Caki2 (cell line): ENCODE measurements at places on chromosomes 2 and 18. TPM values are rescaled to one million over a fixed set of nuclear protein-coding genes. Genes with fewer than 3 reads are reported as not detected.

The KIF1A gene
- total RNA-seq, result 1.2 TPM in 1 of 2 replicates, not detected in the other

DNA sequence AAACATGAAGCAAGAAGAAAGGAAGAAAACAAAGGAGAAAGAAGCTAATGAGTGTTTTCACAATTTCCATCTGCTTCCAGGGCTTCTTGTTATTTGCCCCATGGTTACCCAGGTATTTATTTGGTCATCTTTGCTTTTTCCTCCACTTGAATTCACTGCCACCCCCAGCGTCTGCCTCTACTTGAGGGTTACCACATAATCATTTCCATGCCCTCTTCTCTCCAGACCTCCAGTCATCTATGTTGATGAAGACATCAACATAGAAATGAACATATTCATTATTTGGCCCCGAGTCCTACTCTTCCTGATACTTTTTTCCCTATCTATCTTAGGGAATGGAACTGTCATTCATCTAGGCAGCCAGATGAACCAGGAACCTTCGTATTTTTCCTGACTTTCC is 133.6 kb upstream of the CAVIN2 start:
- no peak for DNase-seq

- DNase-seq, result no peak
These were observed 66.1 kb downstream of the NAPG start for GRCh38 chr18:10591896-10592295.

- no peak for DNase-seq
These were observed 147.4 kb downstream of the TXNL1 start for GRCh38 chr18:56490942-56491341.

GRCh38 chr2:180231015-180231414 is 223.9 kb upstream of the CWC22 start:
- DNase-seq, result no peak

GRCh38 chr2:172967036-172967982 is 108.3 kb upstream of the MAP3K20 start:
- DNase-seq, result no peak

DNA sequence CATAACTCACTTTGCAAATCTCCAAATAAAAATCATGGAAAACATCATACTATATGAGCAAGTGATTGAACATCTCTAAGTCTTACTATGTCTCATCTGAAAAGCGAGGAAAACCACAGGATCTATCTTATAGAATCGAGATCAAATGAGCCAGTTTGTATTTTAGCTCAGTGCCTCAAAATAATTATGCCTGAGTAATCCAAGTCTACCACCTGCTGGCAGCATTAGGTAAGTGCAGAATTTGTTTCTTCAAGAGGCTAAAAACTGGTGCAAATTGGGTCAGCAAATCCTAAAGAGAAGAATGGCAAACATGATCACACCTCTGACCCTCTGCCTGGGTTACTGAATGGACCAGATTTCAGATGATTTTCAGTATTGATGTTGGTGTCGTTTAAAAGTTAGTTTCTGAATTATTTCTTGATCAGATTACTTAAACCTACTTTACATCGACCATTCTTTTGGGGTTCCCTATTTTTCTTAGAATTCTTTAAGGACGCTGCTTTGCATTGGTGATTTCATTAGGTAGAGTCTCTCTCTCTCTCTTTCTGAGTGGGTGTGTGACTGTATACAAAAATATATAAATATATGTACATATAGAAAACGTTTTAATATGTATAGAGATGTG is 12.7 kb upstream of the FHOD3 start:
- peak; percentile 30 for DNase-seq

- no peak for DNase-seq
These were observed 1311.1 kb upstream of the NRXN1 start for GRCh38 chr2:52343010-52343409.

The PDIA6 gene
- total RNA-seq, result 425 and 548 TPM in 2 replicates

- DNase-seq, result no peak
These were observed 249.7 kb downstream of the TPGS2 start for GRCh38 chr18:36578871-36579710.

DNA sequence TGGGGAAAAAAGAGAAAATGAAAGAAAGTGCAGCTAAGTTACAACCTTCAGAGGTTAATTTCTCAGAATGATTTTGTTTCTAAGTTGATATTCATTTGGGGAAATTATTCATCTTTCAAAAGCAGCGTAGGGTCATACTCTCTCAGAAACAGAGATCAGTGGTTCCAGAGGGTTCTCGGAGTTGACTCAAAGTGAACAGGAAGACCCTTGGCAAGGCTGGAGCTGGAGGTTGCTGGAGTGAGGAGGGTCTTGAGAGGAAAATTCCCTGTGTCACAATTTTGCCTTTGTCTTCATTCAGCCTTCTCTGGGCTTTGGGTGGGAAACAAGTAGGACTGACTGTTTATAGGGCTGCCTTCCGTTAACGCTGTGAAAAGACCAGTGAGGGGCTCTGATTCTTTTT is 168.2 kb downstream of the ICOS start:
- no peak for DNase-seq

- no peak for DNase-seq
These were observed 1.9 kb downstream of the HDLBP start for GRCh38 chr2:241313543-241314095.
